ENCODE measurements at places on chromosomes 4 and X.

DNA sequence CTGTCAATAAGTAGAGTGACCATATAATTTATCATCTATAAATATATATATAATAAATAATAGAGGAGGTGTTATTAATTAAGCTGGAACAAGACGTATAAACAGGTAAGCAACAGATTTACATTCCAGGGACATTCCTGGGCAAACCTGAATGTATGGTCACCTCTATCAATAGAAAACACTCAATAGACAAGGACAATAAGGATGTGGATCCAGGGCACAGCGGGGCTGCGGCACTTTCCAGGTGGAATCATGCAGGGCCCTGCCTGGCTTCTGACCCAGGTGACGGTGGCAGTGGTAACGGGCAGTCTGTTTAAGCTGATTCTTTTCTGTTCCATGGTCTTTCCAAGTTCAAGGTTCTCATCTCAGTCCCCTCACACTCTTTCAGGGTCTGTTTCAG, 22.5 kb downstream of the ENPEP start:
- no peak for DNase-seq

DNA sequence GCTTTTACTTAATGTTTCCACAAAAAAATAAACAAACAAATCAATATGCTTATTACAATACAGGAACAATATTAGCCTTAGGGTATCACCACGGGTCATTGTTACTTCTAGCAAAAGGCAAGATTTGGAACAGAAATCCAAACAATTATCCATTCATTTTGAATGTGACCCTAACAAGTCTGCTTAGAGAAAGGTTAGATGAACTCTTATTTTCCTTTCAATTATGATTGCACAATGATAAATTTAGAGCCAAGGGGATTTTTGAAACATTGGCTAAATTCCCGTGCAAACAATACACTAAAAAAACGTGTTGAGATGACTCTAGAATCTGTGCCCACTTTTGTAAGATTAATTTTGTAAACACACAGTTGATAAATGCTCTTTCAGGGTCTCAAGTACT, 474.7 kb downstream of the PCDH7 start:
- no peak for DNase-seq

DNA sequence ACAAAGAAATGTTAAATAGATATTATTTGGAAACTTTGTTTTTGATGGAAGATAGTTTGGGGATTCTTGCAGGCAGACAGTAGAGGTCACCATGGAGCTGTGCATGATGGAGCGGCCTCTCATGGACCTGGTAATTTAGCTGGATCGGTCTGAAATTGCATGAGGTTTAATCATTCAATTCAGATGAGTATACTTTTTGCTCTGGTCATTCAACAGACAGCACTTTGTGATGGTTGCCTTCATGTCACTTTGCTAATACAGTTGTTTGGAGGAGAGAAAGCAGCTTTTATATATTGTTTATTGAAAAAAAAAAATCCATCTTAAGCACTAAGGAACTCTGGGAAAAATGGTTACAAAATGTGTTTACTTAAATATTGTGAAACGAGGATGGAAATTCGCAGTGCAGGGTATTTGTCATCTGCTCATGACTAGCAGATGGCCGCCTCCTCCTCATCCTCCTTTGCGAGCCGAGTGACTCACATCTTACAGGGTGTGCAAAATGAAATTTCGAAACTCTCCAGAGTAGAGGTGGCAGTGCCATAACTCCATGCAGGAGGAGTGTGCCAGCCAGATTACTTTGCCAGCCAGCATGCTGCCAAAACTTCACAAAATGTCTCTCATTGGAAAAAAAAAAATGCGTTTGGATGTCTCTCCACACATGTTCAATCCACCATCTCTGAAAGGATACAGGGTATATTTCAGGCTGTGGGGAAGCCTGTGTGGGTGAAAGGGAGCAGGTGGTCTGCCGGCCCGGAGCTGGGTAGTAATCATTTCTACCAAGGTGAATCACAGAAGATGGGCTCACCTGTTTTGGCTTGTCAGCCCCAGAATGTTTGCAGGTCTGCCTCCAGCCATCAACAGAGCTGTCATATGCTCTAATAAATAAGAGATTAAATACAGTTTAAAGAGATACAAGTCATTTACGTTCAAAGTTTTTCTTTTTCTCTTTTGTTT, 314.9 kb upstream of the DIPK2B start:
- peak; percentile 95 for DNase-seq

- DNase-seq = peak; percentile 40
Measured at GRCh38 chr4:91171217-91171616, 1044.0 kb downstream of the CCSER1 start.

DNA sequence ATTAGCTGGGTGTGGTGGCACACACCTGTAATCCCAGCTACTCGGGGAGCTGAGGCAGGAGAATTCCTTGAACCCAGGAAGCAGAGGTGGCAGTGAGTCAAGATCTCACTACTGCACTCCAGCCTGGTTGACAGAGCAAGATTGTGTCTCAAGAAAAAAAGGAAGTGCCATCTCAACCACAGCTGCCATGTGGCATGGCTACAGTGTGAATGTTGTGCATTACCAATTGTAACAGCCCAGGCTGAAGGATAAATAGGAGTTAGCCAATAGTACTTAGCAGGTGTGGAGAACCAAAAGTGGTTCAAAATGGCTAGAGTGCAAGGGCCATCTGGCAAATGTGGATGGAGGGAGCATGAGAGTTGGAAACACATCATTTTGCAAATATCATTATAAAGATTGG, 28.9 kb downstream of the SLC25A5 start:
- no peak for DNase-seq

GRCh38 chrX:132394591-132394990, 94.2 kb downstream of the MBNL3 start:
- DNase-seq = no peak

GRCh38 chrX:110004731-110005369, 1.9 kb downstream of the TMEM164 start:
- no peak for DNase-seq

- peak; percentile 34 for DNase-seq
Measured at GRCh38 chr4:48175806-48176205, 41.8 kb upstream of the TXK start.

- no peak for DNase-seq
Measured at GRCh38 chr4:163651761-163652160, 157.3 kb downstream of the TMA16 start.

DNA sequence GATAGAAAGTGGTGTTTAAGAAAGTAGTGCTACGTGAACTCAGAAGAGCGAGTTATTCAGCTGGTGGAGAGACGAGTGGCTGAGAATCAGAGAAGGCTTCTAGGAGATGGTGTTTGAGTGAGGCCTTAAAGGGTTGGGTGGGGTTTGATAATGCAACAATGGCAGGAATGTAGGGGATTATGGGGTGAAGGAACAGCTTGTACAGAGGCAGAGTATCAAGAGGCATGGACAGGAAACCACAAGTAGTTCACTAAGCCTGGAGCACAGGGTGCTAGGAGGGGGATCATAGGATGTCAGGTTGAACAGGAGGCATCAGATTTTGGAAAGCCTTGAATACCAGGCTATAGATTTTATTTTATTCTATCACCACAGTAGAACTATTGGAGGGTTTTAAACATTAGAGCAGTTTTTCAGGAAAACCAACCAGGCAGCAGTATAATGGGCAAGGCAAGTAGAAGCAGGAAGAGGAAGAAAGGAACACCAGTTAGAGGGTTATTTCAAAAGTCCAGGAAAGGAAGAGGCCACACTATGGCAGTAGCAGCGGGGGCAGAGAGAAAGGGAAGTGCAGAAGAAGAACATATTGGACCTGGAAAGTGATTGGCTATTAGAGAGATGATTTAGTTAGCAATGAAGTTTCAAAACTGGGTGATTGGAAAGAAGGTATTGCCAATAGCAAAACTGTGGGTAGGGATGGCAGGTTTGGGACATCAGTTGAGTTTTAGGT, 99.2 kb downstream of the DOCK11 start:
- no peak for DNase-seq

GRCh38 chrX:40176351-40177116, 78.8 kb upstream of the BCOR start:
- peak; percentile 10 for DNase-seq

GRCh38 chr4:144288011-144288903, 147.7 kb upstream of the GYPA start:
- no peak for DNase-seq

- no peak for DNase-seq
Measured at GRCh38 chr4:32551943-32552342, 1831.8 kb downstream of the PCDH7 start.

GRCh38 chrX:123236859-123237258, 52.8 kb downstream of the GRIA3 start:
- DNase-seq = no peak

DNA sequence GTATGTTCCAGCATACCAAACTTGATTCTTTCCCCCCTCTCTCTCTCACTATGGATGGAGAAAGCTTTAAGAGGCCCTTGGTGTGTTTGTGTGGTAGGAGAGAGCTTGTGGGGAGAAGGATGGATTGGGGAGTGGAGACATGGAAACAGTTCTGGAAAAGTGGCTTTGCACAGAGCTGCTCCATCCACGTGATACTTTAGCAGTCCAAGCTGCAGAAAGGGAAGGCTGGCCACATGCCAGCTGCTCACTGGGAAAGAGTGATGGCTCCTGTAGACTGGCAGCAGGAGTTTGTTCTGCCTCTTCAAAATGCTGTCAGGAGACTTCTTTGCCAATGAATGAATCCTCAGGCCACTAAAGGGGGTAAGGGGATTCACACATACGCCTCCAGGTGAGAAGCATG, 21.7 kb upstream of the SEC24B start:
- peak; percentile 5 for DNase-seq

DNA sequence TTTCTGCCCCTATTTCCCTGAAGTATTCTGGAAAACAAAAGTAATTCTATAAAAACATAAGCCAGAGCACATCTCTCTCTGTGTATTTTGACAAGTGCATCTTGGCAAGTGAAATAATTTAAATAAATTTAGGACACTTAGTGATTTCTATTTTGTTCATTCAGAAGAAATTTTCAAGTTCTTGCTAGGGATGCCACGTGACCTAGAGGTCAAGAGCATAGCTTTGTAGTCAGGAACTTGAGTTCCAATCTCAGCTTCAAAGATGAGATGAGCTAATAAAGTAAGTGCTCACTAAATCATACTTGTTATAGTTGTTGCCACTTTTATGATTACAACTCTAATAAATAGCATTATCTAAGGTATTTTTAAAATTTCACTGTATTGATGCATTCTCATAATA, 13.8 kb downstream of the KDR start:
- no peak for DNase-seq

- peak; percentile 42 for DNase-seq
Measured at GRCh38 chrX:12685541-12685940, 105.7 kb upstream of the PRPS2 start.

- DNase-seq = no peak
Measured at GRCh38 chrX:115449742-115450141, 111.2 kb upstream of the PLS3 start.

- no peak for DNase-seq
Measured at GRCh38 chr4:114085611-114086345, 106.3 kb upstream of the ARSJ start.

DNA sequence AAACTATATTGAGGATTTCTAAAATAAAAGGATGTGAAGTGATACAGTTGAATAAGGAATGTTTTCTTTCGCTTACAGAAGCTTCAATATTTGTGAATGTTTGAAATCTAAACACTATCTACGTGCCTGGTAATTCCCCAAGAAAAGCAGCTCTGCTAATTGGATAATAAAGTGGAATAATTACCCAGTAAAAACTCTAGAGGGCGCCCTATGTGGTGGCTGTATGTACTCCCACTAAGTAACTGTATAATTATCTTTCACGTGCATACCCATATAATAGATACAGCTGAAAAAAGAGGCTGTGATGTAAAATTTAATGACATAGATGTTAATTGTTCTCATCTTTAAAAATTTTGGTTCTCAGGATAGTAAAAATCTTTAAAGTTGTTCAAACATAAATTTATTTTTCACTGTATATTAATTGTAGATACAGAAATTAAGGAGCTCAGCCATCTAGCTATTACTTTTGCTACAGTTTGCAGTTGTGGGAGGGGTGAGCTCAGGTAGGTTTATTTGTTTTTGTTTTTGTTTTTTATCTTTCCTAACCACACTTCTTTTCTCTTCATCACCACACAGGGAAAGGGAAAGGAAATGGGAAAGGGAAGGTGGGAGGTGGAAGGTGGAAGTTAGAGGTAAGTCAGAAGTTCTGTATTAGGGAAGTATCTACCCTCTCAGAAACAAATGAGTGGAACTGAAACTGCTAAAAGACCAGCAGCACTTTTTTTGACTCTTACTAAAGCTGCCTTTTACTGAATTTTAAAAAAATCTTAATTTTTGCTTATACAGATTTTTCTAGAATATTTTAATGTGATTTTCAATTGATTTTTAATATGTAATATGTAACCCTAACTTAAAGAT, 151.7 kb upstream of the RPS6KA6 start:
- DNase-seq = peak; percentile 36

- DNase-seq = no peak
Measured at GRCh38 chr4:79454656-79455055, 46.6 kb upstream of the GK2 start.

DNA sequence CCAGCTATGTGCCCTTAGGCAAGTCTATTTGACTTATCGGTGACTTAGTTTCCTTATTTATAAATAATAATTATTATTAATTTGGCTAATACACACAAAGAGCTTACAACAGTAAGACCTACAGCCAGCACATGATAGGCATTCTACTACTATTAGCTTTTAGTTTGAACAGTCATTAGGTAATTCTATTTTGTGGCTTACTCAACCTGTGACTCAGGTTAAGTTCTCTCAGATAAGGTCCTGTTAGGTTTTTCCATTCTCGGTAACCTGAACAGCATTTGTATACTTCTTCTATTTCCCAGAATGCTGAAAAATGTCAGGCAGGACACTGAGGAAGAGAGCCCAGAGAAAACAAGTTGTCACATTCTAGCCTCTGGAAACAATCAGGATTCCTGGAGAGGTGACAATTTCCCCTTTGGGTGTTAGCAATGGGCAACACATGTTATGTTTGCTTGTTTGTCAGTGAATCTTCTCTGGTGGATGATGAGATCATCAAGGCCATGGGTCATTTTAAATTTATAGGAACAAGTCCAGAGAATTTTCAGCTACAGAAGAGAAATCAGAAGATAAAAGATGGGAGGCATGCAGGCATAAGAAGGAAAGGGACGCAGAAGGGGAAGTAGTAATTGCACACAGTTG, 2144.7 kb downstream of the PCDH7 start:
- DNase-seq = peak; percentile 70

- no peak for DNase-seq
Measured at GRCh38 chr4:172727631-172728030, 441.0 kb upstream of the GALNT7 start.
